ENCODE measurements at places on chromosomes 2 and 18.

GRCh38 chr2:119341684-119342083 is 24.9 kb downstream of the C2orf76 start:
- DNase-seq, result no peak

GRCh38 chr18:44128365-44128764 is 552.3 kb upstream of the SETBP1 start:
- DNase-seq, result no peak

DNA sequence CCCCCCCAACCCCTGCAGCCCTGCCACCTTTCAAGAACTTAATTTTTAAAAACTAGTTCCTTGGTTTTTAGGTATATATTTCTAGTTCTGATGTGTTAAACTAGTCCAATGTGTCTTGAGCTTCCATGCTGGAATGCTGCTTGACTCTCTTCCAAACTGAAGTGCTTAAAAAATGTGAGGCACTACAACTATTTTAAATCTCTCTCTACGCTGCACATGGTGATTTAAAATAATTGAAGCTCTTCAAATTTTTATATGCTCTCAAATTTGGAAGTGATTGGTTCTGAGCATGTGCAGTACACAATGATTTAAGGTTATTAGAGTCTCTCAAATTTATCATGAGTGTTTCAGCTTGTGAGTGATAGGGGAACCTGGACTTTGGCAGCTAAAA is 192.6 kb upstream of the ZEB2 start:
- DNase-seq, result no peak

DNA sequence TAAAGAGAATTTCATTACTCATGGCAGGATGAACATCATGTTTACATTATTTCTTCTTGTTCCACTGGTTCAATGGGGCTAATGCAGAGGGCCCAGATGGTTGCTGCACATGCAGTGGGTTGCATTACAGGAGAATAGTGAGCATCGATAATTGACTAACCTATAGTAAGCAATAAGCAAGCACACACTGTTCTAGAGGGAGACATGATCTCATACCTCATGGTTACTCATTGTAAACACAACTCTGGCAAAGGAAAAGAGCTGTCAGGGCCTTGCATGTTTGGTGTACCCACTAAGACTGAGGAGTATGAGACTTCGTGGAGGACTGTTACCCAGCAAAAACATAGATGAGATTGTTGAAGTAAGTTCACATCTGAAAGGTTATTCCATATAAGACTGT is 885.6 kb upstream of the VRK2 start:
- no peak for DNase-seq

DNA sequence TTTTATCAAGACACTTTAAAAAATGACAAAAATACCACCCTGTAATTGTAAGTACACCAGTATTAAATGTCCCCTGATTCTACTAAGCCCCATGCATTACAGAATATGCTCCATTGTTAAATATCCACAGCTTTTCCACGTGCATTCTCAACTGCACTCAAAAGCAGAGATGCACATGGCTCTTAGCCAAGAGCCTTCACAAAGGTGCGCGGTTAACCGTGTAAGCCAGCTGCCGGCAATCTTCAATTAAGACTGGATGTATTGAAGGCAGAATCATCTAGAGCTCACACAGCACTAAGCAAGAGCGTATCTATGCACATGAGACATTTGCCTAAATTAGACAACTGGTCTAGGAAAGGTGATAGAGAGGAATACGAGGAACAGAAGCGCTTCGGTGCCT is 278.3 kb downstream of the NAPG start:
- no peak for DNase-seq

GRCh38 chr18:49843778-49844625 is 30.7 kb upstream of the ACAA2 start:
- DNase-seq, result no peak

DNA sequence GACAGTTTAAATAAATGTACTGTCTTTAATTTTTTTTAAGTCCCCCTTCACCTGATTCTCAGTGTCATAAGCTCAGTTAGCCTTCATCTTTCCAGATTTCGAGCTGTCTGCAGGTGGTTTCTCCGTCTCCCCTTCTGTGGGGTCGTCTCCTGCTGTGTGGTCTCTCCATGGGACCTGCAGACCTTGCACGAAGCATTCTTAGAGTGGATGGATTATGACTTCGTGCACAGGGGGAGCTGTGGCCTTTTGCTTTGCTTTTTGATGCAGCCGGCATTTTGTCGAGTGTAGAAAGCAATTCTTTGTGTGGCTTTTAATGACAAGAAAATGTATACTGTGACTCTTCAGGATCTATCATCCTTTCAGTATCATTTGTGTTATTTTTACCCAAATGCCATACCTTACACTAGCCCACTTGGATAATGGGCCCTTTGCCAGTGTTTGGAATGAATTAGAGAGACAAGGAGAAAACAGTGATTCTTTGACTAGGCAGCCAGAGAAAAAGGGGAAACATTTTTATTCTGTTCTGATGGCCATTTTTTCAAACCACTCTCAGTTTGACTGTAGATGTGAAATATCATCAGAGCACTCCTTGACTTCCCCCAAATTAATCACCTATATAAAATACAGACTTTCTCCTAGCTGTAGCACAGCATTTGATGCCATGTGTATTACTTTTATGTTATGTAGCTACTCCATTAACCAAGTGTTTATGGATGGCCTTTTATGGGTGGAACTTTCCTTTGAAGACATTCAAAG is 54.3 kb downstream of the ITGA6 start:
- no peak for DNase-seq

- no peak for DNase-seq
These were observed 64.9 kb upstream of the ZCCHC2 start for GRCh38 chr18:62457877-62458276.

DNA sequence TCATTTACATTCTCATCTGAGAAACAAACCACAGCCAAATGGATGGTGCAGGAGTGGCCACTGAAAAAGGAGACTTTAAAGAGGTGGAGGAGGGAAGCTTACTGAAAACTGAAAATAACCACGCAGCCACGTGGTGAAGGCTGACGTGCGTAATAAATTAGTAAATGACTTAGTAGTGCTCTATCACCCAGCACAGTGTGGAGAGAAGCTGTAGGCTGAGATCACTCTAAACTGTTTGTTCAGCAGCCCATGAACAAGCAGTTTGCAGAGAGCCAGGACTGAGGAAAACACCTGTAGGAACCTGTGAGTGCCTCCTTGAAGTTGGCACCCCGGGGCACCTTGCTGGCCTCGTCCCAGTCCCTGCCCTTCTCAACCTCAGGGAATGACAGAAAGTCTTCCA is 193.0 kb downstream of the TXNL1 start:
- DNase-seq, result no peak

DNA sequence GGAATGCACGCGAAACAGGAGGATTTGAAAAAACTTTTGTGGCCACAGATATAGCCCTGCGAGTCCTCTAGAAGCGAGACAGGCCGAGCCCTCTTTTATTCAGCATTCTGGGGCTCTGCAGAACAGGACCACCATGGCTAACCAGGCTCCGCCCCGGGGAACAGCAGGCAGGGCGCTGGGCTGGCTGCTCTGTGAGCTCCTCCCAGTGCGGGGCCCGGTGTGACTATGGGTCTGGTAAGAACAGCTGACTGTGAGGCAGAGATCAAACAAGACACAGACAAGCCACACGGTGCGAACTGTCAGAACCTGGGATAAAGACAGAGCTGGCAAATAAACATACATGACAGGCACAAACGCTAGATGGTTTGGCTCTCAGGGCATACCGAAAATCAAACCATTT is 15.5 kb downstream of the PXDN start:
- DNase-seq, result no peak

- no peak for DNase-seq
These were observed 260.4 kb downstream of the LPIN1 start for GRCh38 chr2:12006850-12007249.

DNA sequence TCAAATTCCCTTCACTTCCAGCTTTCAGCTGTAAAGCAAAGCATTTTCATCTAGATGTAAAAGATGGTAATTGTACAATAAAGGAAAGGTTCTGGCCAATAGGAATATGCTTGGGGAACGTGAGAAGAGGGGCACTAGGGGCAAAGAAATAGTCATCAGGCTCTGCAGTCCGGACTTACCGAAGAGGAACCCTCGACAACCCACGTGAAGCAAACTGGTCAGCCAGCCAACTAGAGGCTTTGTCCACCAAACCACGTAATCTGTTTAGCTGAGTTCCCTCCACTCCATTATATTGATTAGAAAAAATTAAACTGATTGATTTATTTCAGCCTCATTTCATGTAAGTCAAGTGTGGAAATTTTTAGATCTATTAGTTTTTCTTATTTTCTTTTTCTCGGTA is 300.4 kb upstream of the FANCL start:
- DNase-seq, result no peak

GRCh38 chr2:76639171-76639680 is 883.0 kb downstream of the LRRTM4 start:
- DNase-seq, result no peak

GRCh38 chr2:51448911-51449310 is 417.0 kb upstream of the NRXN1 start:
- no peak for DNase-seq

DNA sequence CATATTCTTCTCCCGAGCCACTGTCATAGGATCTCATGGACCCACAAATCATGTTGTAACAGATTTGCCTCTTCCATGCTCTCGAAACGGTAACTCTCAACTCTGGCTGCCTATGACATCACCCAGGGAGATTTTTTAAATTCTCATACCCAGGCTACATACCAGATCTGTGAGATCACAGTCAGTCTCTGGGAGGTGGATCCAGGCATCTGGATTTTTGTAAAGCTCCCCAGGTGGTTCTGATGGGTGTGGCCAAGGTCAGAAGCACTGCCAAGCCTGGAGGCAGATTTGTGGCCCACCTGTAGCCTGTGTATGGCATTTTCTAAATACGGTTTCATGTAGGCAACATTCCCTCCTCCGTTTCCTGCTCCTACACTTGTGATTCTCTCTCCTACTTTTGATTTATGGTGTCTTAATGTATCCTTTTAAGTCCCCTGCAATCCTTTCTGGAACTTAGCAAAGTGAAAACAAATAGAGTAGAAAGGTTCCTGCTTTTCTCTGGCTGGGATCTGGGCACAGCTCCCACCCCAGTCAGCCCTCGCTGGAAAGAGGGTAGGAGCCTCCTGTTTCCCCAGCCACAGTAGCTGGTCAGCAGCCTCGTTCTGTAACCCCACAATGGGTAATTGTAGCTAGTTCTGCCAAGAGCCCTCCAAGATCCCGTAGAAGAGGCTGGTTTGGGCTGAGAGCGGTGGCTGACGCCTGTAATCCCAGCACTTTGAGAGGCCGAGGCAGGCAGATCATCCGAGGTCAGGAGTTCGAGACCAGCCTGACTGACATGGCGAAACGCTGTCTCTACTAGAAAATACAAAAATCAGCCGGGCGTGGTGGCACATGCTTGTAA is 96.2 kb downstream of the KLHL29 start:
- DNase-seq, result no peak

DNA sequence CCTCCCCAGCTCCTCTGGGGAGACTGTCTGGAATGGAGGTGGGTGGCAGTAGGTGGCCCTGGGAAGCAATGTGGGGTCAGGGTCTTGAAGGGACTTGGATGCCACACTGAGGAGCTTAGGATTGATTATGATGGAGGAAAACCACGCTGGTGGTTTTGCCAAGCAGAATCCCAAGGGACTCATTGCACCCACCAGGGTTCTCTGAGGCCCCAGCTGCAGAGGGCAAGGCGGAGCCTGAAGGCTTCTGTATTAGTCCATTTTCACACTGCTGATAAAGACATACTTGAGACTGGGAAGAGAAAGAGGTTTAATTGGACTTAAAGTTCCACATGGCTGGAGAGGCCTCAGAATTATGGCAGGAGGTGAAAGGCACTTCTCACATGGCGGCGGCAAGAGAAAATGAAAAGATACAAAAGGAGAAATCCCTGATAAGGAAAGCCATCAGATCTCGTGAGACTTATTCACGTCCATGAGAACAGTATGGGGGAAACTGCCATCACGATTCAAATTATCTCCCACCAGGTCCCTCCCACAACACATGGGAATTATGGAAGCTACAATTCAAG is 87.2 kb upstream of the YWHAQ start:
- no peak for DNase-seq

DNA sequence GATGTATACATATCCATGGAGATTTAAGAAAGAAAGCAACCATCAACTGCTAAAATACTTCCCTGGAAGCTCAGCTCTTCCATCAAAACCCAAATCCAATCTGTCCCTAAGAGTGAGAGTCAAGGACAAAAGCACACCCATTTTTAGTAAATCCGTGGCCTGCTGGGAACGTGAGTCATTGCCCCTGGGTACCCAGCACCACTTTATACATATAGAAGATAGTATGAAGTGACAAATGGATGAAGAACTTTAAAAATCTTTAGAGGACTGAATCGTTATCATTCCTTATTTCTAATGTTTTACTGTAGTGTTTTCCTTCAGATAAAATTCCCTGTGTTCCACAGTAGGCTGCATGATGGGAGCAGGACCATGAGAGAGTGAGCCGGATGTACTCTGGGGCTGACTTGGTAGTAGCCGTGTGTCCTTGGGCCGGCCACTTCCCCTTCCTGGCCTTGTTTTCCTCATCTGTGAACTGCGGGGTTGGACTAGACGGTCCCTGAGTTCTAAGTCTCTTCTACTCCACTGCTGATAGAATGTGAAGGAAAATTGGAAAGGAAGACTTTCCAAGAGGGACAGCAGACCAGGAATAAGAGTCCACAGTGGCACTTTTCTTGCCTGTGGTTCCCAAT is 28.5 kb upstream of the CEP68 start:
- DNase-seq, result no peak

DNA sequence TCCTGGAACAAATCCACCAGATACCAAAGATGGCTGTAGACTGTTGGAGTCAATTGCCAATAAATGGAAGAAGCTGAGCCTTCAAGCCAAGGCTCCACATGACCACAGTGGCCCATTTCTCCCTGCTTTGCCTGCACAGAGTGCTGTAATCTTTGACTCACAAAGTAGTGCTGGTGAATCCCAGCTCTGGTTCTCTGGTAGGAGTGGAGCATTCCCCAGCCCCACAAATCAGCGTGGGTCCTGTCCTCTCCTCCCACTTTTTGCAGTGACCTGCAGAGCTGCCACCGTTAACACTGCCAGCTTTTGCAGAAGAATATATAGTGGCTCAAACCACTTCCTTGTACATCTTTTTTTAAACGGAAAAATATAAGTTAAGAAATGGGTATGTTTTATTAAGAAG is 93.9 kb downstream of the MGAT5 start:
- DNase-seq, result no peak

GRCh38 chr2:139744273-139744672 is 964.1 kb upstream of the NXPH2 start:
- no peak for DNase-seq

DNA sequence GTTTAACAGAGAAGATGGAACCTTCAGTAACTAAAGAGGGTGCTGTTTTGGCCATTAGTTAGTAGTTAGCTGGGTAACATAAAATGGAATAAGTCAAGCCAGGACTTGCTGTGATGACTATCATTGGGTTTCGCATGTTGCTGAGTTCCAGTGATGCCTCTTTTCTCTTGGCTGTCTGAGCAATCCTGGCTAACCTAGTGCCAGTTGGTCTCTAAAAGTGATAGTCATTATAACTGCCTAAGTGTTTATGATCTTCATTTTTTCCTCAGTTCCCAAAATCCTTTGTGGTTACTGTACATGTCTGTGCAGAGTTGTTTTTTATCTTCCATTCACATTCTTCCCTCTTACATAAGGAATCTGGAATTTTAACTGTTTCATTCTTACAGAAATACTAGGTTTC is 33.4 kb downstream of the WDR43 start:
- DNase-seq, result no peak

GRCh38 chr18:725646-726045 is 13.2 kb upstream of the ENOSF1 start:
- no peak for DNase-seq

Measured in germinal center (tissue), 1 donor.